NB4 (cell line): ENCODE measurements at places on chromosomes 1 and 21.

GRCh38 chr1:8962812-8963530 lies 17.3 kb downstream of the CA6 start:
- peak; percentile 79 for DNase-seq

DNA sequence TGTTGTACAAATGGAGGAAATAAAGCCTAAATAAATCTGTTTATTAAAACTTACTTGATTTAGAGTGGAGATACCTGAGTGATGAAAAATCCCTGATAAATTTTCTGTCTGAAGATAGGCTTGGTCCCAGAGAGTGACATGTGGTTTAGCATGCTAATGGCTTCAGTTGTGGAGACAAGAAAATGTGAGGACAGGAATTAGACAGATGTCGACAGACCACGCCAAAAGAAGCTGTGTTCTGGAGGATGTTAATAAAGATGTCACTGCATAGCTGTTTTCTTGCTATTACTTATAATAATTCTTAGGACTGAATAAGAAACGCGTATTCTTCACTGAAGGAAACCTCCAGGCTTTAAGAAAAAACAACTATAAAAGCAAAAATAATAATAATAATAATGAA lies 154.9 kb downstream of the OLFM3 start:
- no peak for DNase-seq

GRCh38 chr21:16568244-16568643 lies 838.5 kb downstream of the USP25 start:
- no peak for DNase-seq

- DNase-seq, result no peak
These were observed 31.6 kb upstream of the PADI6 start for GRCh38 chr1:17340358-17340757.

DNA sequence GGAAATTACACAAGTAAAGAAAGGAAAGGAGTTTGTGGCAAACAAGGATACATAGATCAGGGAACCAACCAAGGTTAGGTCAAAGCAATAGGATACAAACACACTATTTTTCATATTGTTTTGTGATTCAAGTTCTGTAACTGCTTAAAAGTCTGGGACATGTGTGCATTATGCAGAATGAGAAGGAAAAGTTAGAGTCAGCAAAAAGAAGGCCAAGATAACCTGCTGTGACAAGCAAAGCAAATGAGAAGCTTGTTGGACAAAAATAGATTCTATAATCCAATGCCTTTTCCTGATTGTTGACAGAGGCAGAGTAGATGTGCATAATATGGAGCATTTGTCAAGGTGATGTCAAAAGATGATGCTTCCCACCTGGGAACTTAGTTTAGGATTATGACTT lies 556.0 kb upstream of the CXADR start:
- no peak for DNase-seq

- no peak for DNase-seq
These were observed 36.6 kb upstream of the POU2F1 start for GRCh38 chr1:167184081-167184480.

- DNase-seq, result no peak
These were observed 615 bp downstream of the GPR161 start for GRCh38 chr1:168135921-168136708.

DNA sequence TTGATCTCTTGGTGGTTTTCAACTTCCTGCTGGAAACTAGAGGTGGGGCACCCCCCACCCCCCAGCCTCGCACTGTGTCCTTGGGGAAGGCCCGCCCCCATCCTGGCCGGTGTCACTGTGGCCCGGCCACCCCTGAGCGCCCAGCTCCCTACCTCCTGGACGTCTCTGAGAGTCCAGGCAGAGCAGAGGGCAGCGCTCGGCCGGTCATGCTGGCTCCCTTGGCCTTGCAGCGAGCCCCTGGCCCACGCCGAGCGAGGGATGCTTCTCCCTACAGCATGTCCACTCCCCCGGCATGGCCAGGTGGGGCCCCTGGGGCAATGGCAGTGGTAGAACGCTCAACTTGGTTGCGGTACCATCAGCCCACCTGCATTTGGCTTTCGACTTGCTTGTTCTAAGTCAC lies 28.7 kb upstream of the TRAPPC10 start:
- no peak for DNase-seq

DNA sequence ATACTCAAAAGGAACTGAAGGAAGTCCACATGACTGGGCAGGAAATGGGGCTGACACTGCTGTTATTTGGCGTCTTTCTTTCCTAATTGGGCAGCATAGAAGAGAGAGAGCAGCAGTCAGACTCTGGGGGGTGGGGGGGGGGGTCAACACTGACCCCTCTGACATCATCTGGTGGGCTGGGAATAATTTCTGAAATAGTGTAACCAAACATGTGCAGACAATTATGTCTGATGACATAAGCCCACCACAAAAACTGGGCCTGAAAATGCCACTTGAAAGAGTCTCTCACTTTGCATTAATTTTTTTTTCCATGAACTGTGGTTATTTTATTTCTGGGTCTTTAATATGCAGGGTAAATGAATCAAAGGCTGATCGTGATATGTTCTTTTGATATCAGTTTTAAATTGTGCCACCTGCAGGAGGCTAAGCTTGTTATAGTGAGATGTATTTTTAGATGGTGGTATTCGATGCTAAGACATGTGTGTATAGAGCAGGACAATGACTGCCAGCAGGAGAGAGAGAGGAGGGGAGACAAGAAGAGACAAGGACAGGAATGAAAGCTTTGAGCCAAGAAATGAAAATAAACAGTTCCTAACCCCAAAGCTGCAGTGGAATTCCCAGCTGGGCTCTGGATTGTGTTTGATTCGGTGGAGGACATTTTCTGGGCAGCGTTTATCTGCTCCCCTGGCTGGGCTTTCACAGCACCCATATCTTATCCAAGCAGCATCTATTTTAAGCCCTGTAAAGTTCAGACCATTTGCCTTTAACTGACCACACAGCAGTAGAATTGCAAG lies 264.7 kb downstream of the PBX1 start:
- no peak for DNase-seq

GRCh38 chr21:45515241-45516061 lies 26.8 kb downstream of the SLC19A1 start:
- DNase-seq, result no peak

GRCh38 chr1:110170766-110171733 lies 20.8 kb downstream of the SLC6A17 start:
- no peak for DNase-seq

DNA sequence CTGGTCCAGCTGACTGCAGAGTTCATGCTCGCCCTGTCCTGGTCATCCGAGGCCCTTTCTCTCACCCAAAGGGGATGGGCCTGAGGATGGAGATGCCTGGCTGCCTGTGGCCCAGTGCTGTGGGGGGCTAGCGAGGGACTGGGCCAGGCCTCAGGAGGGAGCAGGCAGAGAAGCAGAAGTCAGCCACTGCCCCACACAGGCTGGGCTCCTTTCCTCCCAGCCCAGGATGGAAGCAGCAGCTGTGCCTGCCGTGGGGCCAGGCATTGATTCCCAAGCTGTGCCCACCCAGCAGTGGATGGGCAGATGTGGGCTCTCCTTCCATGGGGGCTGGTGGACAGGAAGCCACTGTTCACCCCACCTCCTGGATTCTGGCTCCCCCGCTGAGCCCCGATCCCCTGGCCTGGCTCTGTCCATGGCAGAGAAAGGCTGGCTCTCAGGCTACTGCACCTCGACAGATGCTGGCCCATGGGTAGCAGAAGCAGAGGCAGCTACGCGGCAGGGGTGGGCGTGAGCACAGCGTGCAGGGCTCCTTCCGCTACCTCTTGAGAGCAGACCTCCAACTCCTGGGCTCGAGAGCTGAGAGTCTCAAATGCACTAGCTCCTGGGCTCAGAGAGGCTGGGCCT lies 24.6 kb downstream of the RUNX3 start:
- no peak for DNase-seq

DNA sequence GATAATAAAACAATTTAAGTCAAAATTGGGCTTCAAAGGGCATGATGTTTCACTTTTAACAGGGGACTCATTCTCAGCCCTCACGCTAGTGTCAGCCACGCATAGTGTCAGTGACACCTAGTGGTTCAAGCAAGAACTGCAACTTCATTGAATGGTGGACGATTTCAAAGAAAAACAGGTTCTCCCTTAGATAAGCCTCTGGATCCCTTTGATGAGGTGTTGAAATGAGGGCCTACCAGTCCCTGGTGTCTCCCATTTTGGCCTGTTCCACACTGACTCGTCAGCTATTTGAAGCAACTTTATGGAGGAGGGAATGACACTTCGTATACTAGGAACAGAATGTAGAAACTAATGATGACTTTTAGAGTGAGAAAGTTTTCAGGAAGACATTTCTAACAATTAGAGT lies 56.2 kb downstream of the FCRL5 start:
- peak; percentile 47 for DNase-seq

GRCh38 chr21:39175154-39175553 lies 8.1 kb downstream of the PSMG1 start:
- DNase-seq, result peak; percentile 18

GRCh38 chr1:51863384-51863783 lies 15.1 kb downstream of the NRDC start:
- DNase-seq, result peak; percentile 40

DNA sequence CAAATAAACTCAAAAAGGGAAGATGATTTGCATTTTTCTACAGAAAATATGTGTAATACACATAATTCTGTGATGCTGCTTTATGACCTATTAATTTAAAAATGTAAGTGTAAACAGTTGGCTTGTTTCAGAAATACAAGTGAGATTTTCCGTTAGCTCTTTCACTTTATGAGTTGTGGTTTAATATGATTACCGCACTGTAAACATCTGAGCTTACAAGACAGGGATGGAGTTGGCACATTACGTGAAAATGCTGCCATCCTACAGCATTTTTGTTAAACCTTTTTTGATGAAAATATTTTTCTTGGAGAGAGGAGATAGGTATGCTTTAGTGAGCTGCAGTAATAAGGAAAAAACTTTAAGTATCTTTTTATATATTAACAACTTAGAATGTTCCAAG lies 426.8 kb upstream of the ADAMTS5 start:
- no peak for DNase-seq
